ENCODE measurements at places on chromosomes 3 and 15. TPM values are rescaled to one million over a fixed set of nuclear protein-coding genes. Genes with fewer than 3 reads are reported as not detected.

GRM7 gene
- not detected for polyA plus RNA-seq

PLCB2 gene
- polyA plus RNA-seq, result 10.2 TPM

C3orf20 gene
- polyA plus RNA-seq, result 0.11 TPM

ANKRD63 gene
- polyA plus RNA-seq, result 0.32 TPM

GCSAM gene
- polyA plus RNA-seq, result 1.0 TPM

TMC3 gene
- polyA plus RNA-seq, result 0.08 TPM

FOXB1 gene
- not detected for polyA plus RNA-seq

EXOG gene
- 14.8 TPM for polyA plus RNA-seq

UROC1 gene
- 0.10 TPM for polyA plus RNA-seq

GRCh38 chr3:112759681-112760080 lies 87.0 kb downstream of the CD200R1L start:
- DNase-seq, result no peak

GRCh38 chr15:95450413-95450812 lies 880.1 kb upstream of the NR2F2 start:
- DNase-seq, result no peak

- no peak for DNase-seq
These were observed 61.5 kb upstream of the ULK4 start for GRCh38 chr3:42023380-42023779.

- DNase-seq, result no peak
These were observed 22.7 kb downstream of the ZNF860 start for GRCh38 chr3:32004113-32004765.

- DNase-seq, result no peak
These were observed 110.6 kb upstream of the MEF2A start for GRCh38 chr15:99454941-99455788.

DNA sequence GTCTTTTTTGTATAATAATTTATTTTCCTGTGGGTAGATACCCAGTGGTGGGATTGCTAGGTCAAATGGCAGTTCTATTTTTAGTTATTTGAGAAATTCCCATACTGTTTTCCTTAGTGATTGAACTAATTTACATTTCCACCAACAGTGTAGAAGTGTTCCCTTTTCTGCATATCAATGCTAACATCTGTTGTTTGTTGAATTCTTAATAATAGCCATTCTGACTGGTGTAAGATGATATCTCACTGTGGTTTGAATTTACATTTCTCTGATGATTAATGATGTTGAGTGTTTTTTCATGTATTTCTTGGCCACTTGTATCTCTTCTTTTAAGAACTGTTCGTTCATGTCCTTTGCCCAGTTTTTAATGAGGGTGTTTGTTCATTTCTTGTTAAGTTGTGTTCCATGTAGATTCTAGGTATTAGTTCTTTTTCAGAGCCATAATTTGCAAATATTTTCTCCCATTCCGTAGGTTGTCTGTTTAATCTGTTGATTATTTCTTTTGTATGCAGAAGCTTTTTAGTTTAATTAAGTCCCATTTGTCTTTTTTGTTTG lies 713.3 kb upstream of the EPHA6 start:
- no peak for DNase-seq

DNA sequence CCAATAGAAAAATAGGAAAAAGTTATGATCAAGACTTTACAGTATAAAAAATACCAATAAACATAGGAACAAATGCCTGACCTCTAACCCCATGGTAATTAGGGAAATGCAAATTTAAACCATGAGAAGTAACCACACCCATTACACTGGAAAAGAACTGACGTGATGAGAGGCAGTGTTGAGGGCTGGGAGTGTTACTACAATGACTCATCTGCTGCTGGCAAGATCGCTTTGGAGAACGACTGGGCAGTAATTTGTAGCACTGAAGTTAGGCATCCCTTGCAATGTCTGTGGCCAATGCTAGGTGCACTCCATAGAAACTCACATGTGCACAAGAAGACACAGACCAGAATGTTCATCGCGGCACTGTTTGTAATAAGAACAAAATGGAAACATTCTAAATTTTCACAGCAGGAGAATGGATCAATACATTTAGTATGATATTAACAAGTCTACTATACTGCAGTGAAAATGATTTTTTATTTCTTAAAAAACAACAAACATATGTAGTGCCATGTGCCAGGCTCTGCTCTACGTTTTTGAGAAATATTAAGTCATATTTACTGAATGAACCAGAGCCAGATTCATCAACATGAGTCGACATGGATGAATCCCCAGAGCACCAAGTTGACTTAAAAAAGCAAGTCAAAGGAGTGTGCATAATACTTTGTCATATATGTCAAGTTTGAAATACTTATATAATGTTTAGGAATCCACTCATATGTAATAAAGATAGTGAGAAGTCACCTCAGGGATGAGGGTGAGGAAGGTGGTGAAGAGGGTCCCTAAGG lies 37.6 kb upstream of the EPHB3 start:
- DNase-seq, result no peak

DNA sequence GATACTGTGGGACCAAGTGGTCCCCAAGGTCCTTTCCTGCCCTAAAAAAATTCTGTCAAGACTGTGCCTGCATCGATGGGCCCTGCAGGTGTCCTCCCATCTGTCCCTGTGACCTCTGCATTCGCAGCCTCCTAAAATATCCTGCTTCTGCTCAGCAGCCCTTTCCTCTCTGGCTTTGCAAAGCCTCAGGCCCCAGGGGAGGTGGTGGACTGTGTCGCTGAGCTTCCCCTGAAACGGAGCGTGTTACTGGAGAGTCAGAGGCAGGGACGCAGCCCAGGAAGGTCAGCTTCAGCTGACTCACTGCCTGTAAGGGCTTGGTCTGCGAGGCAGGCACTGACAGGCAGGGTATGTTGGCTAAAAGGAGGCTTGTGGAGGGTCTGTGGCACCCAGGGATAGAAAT lies 110.0 kb downstream of the RAB11A start:
- DNase-seq, result no peak

GRCh38 chr3:94009608-94010007 lies 18.8 kb downstream of the STX19 start:
- DNase-seq, result no peak

DNA sequence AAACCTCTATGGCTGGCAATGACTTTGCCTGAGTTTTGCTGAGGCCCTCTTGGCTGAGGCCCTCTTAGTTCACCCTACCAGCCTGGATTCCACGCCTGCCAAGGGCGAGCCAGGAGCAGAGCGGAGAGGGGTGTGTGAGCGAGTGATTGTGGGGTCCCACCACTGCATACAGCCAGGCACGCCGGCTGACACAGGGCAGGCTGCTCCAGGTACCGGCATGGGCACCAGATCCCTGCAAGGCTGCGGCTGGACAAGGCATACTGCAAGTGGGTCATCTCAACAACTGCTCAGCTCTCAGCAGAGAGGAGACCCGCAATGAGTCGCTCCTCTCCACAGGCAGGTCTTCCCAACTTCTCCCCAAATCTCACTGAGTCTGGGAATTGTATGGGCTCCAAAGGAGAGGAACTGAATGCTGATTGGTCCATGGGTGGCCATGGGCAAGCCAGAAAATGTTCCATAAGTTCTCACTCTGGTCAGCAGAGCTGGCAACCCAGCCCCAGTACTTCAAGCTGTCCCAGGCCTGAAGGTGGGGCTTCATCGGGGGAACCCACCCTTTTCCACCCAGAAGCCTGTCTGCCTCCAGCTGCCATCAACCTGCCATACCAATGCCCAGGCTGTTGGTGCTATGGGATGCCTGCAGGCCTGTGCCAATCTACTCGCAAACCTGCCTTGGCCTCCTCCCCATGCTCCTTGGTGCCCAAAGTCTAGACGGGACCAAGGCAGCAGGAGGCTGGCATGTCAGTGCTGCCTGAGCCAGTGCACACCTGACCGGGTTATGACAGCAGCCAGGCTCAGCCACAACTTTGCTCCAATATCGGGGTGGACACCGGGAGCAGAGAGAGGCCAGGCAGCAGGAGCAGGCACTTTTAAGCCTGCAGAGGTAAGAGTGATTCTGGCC lies 1273.6 kb upstream of the GBE1 start:
- DNase-seq, result no peak

- DNase-seq, result no peak
These were observed 41.9 kb upstream of the PRR20G start for GRCh38 chr3:127329631-127330285.

DNA sequence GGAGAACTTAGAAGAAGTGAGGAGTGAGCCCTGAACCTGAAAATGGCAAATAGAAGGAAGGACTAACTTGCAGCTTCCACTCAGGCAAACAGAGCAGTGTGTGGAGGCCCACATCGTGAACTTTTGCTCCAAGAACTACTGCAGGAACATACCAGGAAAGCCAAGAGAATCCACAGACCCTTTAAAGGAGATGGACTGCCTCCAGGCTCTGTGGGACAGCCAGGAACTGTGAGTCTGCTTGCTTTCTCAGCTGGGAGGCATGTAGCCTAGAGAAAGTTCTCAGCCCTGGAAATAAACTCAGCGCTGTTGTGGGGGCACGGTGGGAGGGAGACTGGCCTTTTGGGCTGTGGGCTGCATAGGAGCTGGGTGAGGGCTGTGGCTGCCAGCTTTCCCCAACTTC lies 93.0 kb downstream of the SNRK start:
- no peak for DNase-seq

DNA sequence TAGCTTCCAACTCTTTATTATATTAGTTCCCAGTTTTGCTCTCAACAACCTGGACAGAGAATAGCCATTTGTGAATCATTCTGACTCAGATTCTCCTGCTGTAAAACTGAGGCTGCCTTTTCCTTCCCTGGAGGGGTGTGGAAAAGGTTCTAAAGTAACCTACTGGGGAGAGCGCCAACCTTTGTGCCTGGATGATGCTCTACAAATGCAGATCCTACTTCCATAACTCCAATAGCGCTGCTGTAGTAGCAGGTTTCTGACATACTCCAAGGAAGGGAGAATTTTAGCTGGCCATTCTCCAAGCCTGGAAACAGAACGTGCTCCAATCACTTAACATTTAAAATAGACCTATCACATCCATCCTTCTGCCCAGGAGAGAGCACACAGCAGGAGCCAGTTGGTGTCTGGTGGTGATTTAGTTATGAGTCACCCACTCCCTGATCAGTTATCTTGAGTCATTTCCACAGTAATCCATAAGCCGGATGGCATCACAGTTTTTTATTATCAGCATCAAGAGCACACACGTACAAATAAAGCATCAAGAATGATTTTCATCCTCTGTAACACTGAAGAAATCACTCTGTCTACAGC lies 38.3 kb downstream of the MYH15 start:
- no peak for DNase-seq

DNA sequence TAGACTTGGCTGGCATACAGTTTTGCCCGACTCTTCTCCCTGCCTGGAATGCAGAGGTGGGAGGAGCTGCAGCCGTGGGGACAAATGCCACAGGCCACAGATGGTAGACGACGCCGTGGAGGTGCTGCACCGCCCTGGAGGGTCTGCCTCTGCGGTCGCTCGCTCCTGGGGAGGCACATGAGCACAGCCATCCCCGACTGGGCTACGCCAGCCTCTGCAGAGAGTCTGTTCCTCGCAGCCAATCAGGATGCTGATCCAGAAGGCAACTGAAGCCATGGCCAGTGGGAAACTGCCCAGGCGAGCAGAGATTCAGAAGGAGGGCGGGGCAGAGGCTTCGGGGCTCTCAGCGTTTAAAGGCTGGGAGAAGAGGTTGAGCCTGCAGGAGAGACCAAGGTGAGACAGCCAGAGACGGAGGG lies 11.9 kb upstream of the LRRC15 start:
- no peak for DNase-seq

- DNase-seq, result no peak
These were observed 67.4 kb downstream of the SNRPN start for GRCh38 chr15:25022233-25022632.

- no peak for DNase-seq
These were observed 21.1 kb upstream of the GBE1 start for GRCh38 chr3:81782585-81782984.

DNA sequence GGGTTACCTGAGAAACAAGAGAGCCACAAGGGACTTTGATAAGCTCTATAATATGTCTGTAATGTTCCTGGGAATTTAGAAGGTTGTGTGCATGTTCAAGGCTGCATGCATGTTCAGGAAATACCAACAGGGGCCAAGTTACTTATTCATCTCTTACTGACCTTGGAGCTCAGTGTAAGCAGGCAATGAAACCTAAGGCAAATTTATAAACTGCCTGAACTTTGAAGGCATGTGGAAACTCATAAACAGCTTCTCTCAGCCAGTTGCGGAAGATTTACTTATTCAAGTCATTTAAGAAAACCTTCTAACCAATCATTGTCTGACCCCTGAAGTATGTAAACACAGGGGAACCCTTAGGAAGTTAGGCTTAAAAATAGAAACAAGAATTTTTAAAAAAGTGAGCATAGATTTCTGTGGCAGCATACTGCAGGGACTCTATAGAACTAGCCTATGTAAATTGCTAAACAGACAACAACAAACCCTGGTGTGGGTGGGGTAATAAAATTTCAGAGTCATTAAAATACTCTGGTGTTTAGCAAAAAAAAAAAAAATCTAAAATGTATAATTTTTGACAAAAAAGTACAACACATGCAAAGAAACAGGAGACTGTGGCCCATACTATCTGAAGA lies 57.2 kb downstream of the SLC15A2 start:
- no peak for DNase-seq

GRCh38 chr3:73258057-73258456 lies 196.6 kb downstream of the EBLN2 start:
- DNase-seq, result no peak

DNA sequence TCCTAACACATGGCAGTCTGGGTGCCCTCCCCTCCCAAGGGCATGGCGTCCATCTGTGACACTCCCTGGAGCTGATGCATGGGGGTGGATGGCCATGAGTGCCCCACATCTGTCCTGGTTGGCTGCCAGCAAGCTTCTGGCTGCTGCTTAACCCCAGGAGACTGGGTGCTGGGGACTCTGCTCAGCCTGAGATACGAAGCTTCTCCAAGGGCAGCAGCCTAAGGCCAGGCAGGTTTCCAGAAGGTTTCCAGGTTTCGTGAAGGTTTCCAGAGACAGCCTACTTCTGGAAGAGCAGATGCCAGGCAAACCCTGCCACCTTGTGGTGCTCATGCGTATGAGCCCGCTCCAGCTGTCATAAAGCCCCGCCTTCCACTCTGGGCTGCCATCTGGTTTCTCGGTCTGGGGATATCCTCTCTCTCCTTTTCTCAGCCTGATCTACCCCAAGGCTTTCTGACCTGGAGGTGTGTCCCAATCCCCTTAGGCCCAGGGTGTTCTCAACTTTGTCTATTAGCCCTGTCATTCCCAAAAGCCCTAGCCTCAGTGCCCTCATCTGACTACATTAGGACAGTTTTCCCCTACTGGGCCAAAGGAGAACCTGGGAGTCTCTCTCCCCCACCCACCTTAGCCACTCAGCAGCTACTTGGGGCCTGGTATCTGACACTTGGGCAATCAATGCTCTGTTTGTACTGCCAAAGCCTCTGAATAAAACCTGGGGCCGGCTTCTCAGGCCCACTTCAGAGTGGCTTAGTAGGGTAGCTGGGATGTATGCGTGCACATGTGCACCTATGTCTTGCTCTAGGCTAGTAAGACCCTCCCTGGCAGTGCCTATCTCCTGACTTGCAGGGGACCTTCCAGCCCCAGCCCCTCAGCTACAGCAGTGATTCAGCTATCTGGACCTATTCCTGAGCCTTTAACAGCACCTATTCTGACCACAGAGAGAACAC lies 12.0 kb downstream of the MRPL46 start:
- DNase-seq, result no peak
